Skeletal muscle cell (primary cell): ENCODE measurements at places on chromosomes 6 and 20.

DNA sequence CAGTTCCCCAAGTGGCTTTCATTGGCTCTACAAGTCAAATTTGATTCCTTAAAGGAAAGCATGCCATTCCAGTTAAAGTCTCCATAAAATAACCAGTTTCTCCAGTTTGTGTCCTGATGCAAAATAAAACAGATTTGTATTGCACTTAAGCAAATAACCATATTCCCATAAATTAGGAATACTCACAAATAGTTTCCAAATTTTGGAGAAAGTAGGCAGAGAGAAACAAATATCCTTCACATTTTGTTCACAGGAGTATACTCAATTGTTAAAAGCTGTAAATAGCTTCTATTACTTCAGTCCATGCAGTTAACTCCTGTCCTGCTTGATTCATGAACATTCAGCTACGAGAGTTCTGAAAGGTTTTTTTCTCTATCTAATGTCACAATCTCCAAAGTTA is 281.4 kb upstream of the RGS17 start:
- DNase-seq = no peak

DNA sequence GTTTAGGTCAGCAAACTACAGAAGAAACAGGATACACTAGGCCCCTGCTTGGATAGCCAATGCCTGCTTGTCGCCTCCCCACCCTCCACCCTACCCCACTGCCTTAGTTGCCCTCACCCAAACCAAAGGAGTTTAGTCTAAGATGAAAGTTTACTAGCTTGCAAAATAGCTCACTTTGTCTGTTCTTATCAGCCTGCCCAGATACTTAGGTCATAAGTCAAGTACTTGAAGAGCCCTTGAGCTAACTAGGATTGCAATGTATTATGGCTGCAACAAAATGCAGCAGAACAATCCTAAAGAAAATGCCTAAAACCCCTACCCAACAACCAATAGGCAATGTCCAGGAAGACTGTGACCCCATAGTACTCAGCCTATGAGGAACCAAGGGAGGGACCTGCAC is 7.3 kb upstream of the ENTPD6 start:
- no peak for DNase-seq

DNA sequence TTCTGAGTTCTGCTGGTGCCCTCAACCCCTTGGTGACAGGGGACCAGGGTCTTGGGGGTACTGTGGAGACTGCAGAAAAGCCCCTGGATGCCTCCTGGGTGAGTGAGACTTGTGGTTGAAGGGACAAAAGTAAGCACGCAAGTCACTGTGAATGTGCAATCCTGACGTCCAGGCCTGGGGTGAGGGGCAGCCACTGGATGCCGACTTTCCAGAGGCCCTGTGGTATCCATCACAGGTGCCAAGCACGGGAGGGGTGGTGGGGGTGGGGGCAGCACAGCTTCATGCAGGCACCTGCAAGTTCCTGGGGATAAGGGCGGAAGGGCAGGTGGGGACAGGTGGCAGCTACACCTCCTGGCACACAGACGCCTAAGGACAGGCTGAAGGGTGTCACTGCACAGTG is 20.1 kb upstream of the UBE2V1 start:
- no peak for DNase-seq

- no peak for DNase-seq
Measured at GRCh38 chr6:160349814-160350350, 1.7 kb downstream of the SLC22A3 start.

- no peak for DNase-seq
Measured at GRCh38 chr6:97586344-97586743, 303.3 kb upstream of the MMS22L start.

GRCh38 chr20:46681032-46681854 is 8.0 kb downstream of the TP53RK start:
- DNase-seq = no peak

DNA sequence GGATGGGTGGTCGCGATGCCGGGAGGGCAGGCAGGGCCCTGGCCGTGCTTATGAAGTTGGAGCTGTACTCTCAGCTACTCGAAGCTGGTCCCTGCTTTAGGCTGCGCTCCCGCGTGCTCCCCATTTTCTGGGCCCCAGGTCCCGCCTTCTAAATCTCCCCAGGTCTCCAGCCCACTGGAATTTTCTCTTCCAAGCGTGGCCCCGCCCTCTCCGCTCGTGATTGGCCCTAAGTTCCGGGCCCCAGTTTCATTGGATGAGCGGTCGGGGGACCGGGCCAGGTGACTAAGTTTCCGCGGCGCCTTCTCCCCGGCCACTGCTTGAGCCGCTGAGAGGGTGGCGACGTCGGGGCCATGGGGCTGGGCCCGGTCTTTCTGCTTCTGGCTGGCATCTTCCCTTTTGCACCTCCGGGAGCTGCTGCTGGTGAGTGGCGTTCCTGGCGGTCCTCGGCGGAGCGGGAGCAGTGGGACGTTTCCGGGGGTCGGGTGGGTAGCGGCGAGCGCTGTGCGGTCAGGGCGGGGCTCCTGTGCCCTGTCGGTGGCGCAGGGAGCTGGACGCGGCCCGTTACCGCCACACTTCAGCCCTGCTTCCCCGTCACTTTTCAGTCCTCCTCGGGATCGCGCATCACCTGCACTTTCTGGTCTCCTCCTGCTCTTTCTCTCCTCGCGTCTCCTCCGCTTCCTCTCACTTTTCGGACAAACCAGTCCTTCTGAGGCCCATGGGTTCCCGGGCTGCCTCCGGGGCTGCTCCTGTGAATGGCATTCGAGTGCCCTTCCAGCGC is at the start of gene MICA:
TSS of gene MICA (plus strand) at position 313 of the 778 bp plus-strand sequence. CDS start at position 351, 38 bp downstream.
- peak; percentile 58 for DNase-seq

GRCh38 chr6:148989585-148989984 is 242.8 kb downstream of the UST start:
- DNase-seq = no peak

DNA sequence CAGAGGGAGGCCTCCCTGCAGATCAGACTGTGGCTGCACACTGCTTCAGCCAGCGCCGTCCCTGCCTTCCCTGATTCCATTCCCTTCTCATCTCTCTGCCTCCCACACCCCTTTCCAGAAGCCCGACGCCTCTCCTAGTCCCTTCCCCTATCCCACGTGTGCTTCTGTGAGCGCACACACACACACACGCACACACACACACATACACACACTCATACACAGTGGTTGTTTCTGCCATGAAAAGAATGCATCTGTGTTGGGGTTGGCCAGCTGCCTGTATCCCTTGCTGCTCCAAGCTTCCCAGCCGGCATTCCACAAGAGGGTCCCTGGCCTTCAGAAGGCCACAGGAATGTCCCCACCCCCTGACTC is 51.7 kb downstream of the MOCS1 start:
- DNase-seq = peak; percentile 99

DNA sequence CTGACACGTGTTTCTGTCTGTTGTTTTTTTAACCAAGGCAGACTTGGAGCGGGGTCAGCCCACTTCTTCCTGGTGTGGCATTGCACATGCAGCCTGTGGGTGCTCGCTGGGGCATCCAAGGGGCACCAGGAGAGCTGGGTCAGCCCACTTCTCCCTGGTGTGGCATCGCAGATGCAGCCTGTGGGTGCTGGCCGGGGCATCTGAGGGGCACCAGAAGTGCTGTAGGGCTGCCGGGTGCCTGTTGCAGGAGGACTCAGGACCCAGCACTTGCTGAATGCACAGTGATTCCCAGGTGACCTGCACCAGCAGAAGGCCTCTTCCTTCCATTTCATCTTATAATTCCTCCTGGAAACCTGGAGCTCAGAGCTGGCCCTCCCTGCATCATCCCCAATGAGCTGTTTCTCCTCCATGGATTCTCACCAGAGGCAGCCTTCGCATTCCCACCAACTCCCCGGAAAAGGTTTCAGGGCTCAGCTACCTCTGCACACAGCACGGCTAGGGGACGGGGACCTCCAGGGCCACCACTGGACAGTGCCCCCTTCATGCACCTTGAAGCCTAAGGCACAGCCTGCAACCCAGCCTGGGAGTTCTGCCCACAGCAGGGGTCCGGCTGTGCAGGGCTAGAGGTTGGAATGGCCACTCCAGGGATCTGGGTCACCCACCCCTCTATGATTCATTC is 218.8 kb downstream of the TAF4 start:
- DNase-seq = no peak

- no peak for DNase-seq
Measured at GRCh38 chr6:124872361-124873065, 89.7 kb upstream of the RNF217 start.

DNA sequence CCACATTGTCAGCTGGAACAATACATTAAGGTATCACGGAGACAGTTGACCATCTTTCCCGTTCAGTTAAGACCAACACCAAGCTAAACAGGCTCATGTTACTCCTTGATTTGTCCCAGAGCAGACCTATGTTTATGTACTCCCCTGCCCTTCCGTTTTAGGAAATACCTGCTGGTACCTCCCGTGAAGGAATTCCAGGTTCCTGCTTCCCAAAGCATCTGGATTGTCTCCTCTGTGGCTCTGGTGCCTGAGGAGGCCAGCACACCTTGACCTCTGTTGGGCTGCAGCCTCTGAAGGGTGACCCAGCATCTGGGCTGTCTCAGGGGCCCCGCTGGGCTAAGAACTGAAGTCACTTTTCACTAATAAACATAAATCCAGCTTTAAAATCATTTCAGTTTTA is 647.8 kb upstream of the MARCKS start:
- DNase-seq = no peak

DNA sequence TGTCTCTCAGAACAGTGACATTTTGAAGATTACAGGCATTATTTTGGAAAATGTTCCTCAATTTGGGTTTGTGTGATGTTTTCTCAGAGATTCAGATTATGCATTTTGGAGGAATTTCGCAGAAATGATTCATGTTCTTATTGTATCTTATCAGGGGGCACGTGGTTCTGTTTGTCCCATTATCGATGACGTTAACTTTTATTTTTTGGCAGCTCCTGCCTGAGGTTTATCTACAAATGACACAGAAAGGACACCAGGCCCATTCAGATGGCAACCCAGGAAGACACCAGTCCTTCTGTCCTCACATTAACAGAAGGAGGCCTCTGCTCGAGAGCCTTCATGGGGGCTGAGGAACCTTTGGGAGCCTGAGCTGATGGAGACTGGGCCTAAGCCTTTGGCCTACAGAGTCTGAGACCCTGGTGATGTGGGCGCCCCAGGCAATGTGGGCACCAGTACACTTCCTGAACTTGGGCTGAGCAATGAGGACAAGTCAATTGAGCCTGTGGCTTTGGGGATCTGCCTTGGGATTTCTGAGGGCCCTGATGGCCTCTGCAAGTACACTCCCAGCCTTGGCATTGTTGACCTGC is 41.2 kb upstream of the EZR start:
- DNase-seq = no peak

DNA sequence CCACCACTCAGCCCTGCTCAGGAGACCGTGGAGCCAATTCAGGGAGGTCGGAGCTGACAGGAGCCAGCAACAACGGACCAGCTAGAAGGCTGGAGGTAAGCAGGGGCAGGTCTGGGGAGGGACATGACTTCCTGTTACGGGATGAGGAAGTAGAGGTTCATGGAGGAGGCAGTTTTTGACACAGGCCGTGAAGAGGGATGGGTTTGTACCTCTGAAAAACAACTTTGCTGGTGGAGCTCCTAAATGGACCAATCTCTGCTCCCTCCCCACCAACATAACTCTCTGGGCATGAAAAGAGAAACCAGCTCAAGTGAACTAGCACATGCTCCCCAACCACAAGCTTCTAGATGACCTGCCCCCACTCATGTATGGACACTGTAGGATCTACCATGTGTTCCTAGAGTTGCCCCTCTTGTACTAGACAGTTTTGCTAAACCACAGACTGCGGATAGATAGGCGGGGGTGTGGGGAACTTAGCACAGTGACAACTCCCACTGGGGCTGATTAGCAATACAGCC is 31.4 kb downstream of the RALGAPA2 start:
- DNase-seq = no peak

DNA sequence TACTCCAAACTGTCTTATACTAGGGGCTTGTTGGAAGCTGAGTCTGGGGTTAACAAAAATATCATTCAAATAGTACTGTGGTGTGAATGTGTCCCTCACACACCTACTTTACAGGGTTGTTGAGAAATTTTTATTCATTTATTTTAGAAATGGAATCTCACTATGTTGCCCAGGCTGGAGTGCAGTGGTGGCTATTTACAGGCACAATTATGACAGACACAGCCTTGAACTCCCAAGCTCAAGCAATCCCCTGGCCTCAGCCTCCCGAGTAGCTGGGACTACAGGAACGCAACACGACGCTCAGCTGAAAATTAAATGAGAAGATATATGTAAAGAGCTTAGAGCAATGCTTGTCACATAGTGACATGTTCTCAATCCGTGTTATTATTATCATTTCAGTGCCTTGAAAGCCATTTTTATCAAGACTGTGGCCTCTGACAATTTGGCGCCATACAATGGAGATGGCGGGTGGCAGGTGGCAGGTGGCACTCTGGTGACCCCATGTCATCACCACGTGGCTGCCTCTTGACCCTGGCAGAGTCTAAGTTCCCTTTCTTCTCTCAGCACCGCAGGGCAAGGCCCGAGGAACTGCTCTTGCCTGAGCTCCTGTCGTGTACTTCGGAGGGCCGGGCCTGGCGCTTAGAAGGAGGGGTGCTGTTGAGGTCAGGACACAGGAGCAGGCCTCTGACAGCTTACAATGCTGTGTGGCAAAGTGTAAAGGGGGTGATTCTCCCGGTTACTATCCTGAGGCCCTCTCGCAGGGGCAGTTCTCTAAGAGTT is 64.5 kb downstream of the STX11 start:
- no peak for DNase-seq

DNA sequence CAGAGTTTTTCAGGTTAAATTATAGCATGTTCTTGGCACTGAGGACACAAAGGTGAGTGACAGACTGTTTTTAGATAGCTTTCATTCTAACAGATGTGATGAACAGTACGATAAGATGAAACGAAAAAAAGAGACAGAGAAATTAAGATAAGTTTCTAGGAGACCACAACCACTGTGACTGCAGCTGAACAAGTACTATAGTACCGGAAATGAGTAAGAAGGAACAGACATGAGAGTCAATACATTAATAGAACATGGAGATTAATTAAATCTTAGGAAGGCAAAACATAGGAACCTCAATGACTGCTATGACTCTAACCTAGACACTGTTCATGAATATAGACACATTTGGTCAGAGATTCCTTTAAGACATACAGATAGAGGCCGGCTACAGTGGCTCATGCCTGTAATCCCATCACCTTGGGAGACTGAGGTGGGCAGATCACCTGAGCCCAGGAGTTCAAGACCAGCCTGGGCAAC is 40.2 kb downstream of the HBS1L start:
- DNase-seq = no peak

DNA sequence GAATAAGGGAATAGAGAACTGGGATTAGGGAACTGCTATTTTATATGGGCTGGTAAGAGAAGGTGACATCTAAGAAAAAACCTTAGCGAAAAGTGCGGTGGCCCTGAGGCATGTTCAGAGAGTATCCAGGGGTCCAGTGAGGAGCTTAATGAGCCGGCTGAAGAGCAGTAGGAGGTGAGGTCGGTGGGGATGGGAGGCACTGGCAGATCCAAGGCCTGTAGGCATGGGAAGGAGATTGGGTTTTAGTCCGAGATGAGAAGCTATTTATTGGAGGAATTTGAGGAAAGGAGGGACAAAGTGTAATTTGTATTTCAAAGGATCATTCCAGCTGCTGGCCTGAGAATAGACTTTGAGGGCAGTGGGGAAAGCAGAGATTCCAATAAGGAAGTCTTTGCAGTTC is 123.8 kb downstream of the QKI start:
- no peak for DNase-seq

DNA sequence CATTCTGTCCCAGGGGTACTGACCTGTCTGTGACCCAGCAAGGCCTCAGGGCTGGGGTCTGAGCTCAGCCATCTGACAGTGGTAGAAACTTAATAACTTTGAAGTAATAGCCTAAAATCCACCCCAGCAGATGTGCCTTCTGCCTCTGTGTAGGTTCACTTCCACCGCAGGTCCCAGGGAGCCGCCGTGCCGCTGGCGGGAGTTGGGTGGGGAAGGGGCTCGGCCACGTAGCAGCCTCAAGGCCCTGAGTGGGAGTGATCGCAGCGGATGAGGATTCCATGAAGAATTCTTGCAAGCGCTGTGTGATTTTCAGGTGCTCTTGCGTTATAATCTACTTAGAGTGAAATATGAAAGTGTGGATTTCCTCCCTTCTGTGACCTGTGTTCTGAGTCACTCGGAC is 163.7 kb downstream of the DTNBP1 start:
- DNase-seq = no peak
